Cortex of kidney (tissue), 1 donor: ENCODE measurements at places on chromosomes 11 and 22.

DNA sequence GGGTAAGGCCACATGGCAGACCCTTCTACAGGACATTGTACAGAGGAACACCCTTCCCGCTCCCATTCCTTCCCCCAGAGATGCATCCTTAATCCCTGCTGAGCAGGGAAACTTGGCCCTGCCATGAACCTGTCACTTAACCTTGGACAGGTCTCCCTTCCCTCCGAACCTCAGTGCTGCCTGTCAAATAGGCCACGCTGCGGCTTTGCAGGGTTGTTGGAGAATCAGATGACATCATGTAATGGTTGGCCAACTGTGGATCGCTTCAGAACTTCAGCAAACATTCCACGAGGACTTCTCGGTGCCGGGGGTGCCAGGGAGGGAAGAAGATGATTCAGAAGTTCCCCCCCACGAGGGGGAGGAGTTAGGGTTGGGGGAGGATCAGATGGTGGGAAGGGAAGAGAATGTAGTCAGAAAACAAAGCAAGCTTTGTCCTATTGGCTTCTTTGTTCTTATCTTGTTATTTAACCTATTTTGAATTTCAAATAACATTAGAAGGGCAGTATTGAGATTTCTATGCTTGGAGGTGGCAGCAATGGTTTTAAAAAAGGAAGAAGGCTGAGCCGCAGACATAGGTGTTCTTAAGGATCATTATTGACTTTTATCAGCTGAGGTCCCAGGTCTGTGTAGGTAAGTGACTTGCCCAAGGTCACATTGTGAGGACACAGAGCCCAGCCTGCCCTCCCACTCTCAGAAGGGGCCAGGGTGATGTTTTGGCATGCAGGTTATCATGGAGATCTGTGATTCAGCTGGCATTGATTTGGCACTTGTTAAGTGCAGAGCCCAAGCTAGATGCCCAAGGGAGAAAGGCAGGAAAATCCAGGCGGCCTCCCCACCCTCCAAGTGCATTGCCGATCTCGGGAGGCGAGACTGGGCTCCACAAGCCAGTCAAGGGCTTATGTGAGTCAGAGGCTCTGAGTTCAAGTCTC is 3.1 kb downstream of the CDC42EP1 start:
- DNase-seq, result no peak

DNA sequence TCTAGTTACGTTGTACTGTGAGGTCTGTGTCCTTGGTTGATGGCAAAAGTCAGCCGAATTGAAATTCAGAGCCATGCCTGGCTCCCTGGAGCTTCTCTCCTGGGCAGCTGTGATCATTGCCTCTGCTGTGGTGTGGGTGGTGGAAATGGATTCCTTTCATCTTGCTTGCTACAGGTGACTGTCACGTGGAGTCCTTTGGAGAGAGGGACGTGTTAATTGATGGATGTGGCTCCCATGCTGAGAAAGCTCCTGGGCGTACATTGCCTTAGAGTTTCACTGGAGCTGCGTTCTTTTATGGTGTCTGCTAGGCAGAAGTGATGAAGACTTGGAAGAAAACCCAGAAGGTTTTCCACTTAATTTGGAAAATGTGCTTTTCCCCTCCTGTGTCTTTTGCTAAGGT is 41.9 kb upstream of the PPP6R3 start:
- no peak for DNase-seq

DNA sequence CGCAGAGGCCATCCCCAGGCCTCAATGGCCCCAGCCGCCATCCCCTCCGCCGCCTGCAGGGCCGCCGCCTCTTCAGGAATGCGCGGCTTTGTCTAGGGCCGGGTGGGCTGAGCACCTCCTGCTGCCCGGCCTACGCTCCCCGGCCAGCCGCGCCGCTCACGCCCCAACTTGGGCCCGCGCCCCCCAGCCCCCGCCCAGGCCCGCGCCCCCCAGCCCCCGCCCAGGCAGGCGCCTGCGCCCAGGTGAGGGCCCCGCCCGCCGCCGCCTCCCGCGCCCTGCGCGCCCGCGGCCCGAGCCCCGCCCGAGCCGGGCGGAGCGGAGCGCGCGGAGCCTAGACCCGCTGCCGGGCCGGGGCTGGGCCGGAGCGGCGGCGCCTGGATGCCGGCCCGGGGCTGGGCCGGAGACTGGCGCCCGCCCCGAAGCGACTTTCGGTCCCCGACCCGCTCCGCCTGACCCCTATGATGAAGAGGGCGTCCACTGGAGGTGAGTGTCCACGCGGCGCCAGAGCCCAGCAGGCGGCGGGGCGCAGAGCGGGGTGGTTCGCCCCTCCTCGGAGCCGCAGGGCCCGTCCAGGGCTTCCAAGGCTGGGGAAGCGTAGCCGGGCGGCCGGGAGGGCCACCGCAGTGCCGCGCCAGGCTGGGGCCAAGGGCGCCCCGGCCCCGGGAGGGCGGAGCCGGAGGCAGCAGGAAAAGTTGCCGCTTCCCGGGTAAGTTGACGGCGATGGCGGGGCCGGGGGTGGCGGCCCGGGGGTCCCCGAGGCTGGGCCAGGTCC is 34.3 kb upstream of the PRODH start:
- no peak for DNase-seq

DNA sequence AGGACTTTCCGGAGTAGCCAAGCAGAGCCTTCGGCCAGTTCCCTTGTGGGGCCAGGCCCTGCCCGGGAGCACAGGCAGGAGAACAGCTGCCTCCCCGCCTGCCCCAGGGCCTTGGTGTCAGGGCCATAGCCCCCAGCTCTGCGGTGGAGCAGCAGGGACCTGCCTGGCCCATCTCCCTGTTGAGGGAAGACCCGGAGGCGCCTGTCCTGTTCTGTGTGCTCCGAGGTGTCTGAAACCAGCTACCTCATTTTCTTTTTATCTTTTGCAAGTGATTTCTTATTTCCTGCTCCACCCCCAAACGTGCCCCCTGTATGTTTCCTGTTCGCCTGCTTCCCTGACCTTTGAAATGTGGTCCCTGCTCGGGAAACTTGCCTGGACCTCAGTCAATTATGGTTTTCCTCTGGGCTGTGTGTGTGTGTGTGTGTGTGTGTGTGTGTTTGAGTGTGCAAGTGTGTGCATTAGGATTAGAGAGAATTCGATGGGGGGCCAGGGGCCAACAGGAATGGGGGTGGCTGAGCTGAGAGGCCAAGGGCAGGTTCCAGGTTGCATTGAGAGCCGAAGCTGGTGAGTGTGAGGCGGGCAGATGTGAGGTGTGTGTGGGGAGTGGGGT is 19.1 kb downstream of the LRP5 start:
- no peak for DNase-seq

GRCh38 chr22:38397189-38398085 is 57.6 kb downstream of the KCNJ4 start:
- DNase-seq, result no peak

DNA sequence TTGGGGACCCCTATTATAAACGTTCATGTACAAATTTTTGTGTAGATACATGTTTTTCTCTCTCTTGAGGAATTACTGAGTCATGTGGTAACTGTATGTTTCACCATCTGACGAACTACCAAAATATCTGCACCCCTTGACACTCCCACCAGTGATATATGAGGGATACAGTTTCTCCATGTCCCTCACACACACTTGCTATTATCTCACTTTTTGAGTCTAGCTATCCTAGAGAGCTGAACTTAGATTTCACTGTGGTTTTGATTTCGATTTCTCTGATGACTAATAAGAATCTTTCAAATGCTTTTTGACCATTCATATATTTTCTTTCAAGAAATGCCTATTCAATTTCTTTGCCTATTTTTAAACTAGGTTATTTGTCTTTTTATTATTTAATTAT is 200.2 kb downstream of the PGR start:
- no peak for DNase-seq

GRCh38 chr11:104370478-104370877 is 206.5 kb upstream of the PDGFD start:
- no peak for DNase-seq

DNA sequence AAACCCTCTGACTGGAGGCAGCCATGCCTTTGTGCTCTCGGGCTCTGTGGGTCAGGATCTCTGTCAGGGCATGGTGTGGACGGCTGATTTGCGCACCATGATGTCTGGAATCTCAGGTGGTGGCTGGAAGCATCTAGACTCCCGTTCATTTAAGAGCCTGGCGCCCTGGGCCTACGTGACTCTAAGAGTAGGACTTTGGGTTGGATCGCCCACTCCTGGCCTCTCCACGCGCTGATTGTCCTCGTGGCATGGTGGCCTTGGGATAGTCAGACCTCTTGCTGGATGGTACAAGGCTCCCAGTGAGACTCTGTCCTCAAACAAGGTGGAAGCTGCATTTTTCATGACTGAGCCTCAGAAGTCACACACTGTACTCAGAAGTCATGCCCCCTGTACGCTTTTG is 224.3 kb downstream of the TBC1D22A start:
- DNase-seq, result no peak

GRCh38 chr11:29395555-29396072 is 621.2 kb downstream of the KCNA4 start:
- DNase-seq, result no peak

DNA sequence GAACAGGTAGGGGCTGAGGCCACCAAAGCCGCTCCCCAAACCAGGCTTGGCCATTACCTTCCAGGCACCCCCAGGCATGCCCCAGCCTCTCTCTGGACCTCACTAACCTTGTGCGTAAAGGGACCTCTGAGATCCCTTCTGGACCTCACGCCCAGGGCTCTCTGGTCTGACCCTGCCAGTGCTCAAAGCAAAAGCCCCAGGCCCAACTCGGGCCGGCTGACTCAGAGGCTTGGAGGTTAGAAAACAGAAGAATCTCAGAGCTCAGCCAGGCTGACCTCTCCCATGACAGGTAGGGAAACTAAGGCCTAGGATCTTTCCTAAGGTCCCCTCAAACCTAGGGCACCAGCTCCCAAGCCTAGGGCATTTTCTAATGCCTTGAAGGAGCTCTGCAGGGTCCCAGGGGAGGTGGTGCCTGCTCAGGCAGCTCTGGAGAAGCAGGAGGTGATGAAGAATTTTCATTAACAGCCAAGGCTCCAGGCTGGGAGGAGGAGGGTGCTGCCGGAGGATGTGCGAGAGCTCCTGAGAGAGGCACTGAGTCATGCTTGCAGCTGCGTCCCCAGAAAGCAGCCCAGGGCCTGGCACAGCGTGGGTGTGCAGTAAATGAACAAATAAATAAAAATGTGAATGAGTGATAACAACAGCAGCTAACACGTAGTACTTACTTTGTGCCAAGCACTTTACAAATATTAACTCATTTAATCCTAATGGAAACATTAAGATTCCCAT is 25.6 kb downstream of the ARRB1 start:
- no peak for DNase-seq

- no peak for DNase-seq
Measured at GRCh38 chr11:79185351-79185750, 255.5 kb downstream of the TENM4 start.

- DNase-seq, result no peak
Measured at GRCh38 chr11:115670538-115671205, 166.5 kb upstream of the CADM1 start.

DNA sequence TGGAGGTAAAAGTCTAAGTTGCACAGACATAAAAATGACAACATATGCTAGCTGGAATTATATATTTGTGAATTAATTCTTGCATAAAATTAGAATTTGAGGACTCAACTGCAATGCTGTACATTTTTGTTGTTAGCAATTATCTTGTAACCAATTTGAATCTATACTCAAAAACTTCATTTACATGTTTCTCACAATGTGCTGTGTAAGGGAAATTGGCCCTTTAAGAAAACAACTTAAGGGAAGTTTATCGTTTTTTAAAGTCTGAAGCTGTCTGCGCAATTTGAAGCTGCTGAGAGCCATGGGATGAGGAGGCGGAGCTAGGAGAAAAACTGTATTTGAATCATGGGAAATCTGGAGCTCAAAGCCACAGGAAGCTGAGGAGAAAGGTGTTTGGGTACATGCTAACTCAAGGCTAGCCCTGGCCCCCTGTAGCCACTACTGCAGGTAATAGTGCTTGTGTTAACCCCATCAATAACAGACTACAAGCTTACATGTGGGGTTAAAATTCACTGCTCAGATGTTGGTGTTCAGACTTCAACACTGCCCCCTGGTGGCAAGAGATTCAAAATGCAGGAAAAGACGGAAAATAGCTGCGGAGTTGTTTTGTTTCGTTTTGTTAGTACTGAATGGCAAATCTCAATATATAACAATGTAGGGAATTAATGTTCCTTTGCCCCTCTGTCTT is 126.1 kb downstream of the BRD1 start:
- no peak for DNase-seq

DNA sequence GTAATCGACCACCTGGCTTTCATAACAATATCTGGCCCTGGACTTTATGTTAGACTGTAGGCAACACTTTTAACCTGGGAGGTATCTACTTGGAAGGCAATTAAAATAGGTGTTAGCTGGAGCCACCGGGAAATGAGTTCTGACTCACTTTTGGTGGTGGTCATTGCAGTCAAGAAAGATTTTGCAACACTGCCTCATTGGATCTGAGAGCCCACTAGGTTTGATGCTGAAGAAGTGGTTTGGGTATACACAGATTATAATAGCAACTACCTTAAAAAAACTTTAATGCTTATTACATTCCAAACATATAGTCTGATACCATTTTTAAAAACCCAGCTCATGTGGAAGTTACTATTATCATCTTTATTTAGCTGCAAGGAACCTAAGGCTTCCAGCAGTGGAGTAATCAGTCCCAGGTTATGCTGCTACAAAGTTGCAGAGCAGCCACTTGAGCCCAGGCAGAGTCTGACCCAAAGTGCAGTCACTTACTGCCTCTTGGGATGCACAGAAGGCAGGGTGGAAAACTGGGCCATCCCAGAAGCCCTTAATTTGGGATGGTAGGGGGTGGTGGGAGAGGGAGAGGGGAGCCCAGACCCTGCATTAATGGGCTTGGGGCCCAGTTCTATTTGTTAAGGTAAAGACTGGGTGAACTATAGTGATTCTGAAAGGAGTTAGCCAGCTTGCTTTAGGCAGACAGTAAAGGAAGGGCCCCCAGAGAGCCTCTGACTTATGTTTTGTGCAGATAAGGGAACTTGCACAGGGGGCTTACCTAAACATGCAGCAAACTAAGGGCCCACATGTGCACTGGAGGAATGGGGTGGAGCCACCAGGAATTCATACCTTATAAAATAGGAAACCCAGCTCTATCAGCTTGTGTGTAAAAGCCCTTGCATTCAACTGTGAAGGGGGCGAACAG is 149.4 kb downstream of the SNX19 start:
- no peak for DNase-seq

DNA sequence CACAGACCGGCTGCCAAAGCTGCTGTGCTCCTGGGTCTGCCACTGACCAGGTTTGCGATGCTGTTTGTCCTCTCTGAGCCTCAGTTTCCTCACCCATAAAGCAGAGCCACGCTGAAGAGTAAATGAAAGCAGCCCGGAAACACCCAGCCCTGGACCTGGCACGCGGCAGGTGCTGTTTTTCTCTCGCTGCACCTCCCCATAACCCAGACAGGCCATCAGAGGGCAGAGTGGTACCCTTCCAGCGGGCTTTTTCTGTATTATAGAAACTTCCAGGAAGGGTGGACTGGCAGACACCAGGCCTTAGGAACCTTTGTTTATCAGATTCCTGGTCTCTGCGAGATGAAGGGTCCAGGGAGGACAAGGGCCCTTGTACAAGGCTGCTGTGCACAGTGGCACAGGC is 17.9 kb upstream of the FGF19 start:
- DNase-seq, result no peak

GRCh38 chr11:91310085-91310484 is 914.5 kb upstream of the FAT3 start:
- DNase-seq, result no peak

GRCh38 chr11:44610186-44610955 is 44.9 kb downstream of the CD82 start:
- DNase-seq, result no peak
